ENCODE measurements at places on chromosomes 5 and 9. TPM values are rescaled to one million over a fixed set of nuclear protein-coding genes. Genes with fewer than 3 reads are reported as not detected.

DNA sequence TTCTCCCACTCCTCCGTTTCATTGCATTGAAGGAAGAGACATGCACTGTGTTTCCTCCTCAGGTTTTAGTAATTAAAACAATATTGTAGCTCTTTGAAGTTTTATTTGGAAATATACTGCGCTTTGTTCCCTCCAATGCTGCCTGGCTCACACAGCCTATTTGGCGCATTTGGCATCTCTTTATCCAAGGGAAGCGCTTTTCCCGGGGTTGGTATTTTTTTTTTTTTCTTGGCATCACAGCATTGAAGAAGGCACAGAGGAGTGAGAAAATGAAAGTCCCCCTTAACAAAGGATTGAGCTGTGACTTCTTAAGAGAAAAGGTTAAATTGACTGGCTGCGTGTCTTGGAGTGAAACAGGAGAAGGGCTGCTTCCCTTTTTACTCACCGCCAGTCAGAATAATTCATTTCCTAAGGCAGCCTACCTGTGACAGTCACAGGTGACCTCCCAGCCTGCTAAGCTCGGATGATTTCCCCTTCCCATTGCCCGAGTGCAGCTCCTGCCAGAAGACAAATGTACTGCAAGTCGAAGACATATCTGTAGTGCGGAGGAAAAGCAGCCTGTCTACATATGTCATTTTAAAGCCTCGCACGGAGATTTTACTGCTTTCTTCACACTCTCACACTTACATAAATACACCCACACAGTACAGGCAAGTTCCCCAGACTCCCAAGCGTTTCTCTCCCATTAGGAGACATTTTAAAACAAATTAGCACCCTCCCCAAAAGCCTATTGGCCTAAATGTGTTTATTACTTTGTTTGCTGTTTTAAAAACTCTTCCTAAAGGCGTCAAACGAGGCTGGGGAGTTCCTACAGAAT is 665.5 kb upstream of the ZNF608 start:
- DNase-seq: no peak

REXO4 gene
- 18.7 TPM for total RNA-seq

CENPH gene
- total RNA-seq: 3.5 TPM

GRCh38 chr5:123035918-123036390 is 571 bp downstream of the PPIC start:
- DNase-seq: no peak

All from left ventricle myocardium superior (tissue), 1 donor.